ENCODE measurements at places on chromosomes 11 and 22. TPM values are rescaled to one million over a fixed set of nuclear protein-coding genes. Genes with fewer than 3 reads are reported as not detected.

- no peak for DNase-seq
These were observed 56.1 kb downstream of the SYT9 start for GRCh38 chr11:7307836-7308235.

- no peak for DNase-seq
These were observed 11.6 kb downstream of the IL2RB start for GRCh38 chr22:37137903-37138665.

DNA sequence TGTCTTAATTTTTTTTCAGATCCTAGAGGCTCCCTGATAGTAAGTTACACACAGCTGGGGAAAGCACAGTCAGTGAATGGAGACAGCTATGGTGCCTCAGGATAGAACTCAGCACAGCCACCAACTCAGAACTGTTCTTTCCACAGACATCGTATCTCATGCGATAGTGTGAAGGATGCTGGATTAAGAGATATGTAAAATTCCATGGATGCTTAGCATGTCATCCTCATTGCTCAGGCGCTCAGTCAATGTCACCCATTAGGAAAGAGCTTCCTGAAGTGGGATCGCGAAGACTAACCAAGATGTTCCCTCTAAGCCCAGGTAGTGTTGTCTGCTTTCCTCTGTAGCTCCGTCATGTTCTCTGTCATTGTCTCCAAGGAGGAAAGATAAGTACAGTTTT lies 1000.4 kb downstream of the OPCML start:
- peak; percentile 25 for DNase-seq

DNA sequence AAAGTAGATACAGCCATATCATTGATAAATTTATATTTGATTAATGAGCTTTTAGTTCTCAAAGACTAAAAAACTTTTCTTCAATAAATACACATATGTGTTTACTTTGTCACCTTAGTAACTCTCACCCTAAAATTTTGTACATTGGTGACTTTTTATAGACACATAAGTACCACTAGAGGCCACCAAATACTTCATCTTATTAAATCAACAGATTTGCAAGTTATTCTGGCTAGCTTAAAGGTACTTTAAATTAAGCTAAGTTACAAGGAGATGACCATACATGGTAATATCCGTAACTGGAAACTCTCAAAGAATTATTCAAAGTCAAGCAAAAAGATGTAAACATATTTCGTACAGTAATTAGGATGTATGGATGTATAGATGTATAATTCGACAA lies 112.2 kb downstream of the SBF2 start:
- DNase-seq, result no peak

- peak; percentile 68 for DNase-seq
These were observed 294.4 kb downstream of the MN1 start for GRCh38 chr22:27507111-27507611.

Gene PPFIA1
- 34.1 TPM for polyA plus RNA-seq

Gene MFNG
- 6.4 TPM for polyA plus RNA-seq

Measured in cardiac muscle cell (in vitro differentiated cells and primary cell).